ENCODE measurements at places on chromosomes 13 and 19.

DNA sequence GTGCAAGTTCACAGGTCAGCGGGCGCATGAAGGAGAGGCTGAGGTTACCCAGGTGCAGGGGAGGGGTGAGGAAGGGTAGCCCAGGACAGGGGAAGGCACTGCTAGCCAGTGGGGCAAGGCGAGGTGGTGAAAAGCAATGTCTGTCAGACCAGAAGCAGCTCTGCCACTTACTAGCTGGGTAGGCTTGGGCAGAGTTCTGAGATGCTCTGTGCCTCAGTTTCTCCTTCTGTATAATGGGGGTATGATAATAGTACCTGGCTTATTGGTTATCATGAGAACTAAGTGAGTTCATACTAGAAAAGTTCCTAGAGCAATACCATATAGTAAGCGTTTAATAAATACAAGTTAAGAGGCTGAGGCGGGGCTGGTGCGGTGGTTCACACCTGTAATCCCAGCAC, 14.3 kb upstream of the SCN1B start:
- no peak for DNase-seq

DNA sequence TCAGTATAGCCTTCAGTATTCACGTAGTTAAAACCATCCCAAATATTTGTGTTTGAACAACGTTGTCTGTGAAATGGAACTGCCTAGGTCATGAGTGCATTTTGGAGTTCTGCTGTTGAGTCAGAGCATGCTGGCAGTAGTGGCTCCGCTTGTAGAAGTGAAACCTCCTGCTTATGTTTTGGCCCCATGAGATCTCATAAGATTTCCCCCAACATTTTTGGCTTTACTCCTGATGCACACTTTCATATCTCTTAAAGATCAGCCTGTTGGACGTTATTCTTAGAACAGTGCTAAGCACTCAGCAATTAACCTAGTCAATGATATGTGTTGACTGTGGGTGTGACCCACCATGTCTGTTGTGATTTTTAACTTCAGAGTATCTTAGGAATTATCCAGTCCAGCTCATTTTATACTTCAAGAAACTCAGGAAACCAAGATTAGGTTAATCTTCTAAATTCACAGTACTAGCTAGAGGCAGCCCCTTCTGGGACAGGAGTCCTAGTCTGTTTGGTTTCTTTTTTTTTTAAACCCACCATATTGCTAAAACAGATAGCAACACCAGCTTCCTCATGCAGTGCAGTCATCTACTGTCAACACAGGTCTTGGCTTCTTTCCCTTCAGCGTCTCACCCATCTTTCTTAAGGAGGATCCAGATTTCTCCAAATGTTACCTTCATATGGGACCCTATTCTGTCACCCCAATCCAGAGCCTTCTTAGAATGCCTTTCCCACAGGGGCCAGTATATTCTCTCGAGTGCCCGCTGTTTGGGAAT, 26.2 kb downstream of the RAP2A start:
- DNase-seq = no peak

- DNase-seq = no peak
Observed at GRCh38 chr13:26015271-26016125, 36.3 kb downstream of the SHISA2 start.

GRCh38 chr13:94712812-94713560, 641 bp upstream of the SOX21 start:
- DNase-seq = no peak

GRCh38 chr13:75418997-75419396, 63.0 kb downstream of the TBC1D4 start:
- DNase-seq = no peak

DNA sequence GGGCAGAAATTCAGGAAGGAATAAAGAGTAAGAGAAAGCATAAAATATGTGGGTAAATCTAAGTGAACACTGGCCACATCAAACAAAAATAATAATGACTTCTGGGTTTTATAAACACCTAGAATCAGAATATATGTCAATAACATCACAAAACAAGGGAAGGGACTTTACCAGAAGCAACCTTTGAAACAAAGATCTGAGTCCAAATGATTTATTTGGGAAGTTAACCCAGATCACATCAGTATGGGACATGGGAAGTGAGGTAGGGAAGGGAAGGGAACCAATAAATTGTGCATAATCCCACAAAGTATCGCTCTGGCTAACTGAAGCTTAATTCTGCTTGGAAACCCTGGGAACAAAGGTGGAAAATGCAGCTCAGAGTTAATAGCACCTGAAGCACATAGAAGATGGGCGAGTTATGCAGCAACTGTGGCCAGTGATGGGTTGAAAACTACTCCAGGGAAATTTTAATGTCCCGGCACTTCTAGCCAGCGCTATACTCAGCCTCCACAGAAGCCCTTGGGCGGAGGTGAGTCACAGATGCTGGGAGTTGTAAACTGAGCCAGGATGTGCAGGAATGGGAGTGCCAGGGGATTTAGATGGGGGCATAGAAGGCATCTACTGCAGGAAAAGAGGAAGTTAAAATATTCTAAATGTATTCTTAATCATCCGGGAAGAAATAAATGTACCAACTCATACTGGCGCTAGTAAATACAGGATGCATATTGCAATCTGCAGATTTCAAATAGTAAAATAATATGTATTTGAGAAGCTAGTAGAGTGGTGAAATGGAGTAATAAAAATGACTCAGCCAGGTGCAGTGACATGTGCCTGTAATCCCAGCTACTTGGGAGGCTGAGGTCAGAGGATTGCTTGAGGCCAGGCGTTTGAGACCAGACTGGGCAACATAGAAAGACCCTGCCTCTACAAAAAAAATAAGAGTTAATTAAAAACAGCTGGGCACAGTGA, 34.2 kb upstream of the CEBPG start:
- no peak for DNase-seq

GRCh38 chr13:32976912-32977311, 39.3 kb upstream of the KL start:
- no peak for DNase-seq

DNA sequence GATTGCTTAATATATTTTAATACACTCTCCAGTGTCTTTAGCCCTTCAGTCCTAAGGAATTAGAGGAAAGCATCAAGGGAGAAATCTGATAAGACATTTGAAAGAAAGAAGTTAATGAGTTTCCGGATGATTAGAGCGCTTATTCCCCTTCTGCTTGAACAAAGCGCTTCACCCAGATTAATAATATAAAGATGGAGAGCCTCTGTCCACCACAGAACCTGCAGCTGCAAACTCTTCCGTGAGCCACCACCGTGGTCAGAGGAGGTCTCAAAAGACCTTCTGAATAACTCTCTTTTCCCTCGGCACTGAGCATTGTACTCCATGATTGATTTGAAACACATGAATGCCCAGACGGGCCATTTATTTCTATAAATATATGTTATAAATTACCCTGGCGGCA, 14.2 kb upstream of the TUBGCP3 start:
- DNase-seq = no peak

- no peak for DNase-seq
Observed at GRCh38 chr19:17125062-17125727, 49.6 kb downstream of the MYO9B start.

- no peak for DNase-seq
Observed at GRCh38 chr13:30466358-30466714, 600 bp upstream of the HMGB1 start.

GRCh38 chr19:46124638-46125115, at the start of gene IGFL3:
Gene IGFL3, minus strand, starts transcription at chr19:46124688. Its CDS starts 39 bp downstream, at chr19:46124649.
- DNase-seq = no peak

DNA sequence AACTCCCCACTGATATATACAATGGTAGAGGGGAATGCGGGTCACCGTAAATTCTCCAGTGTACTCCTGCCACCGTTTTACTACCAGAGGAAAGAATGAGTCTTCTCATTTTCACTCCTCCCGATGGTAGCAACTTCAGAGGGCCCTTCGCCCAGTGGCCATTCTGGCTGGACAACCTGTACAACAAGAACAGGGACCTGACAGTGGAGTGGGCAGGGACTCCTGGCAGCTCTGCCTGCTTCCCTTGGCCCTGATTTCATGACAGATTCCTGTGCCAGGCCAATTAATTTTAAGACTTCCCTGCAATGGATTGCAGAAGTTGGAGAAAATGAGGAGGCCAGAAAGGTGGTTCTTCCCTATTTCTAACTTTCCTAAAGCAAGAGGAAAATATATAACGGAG, 148.9 kb downstream of the GPC6 start:
- DNase-seq = no peak

GRCh38 chr19:32471095-32471494, 65.5 kb downstream of the DPY19L3 start:
- no peak for DNase-seq

GRCh38 chr13:85509512-85509911, 289.7 kb downstream of the SLITRK6 start:
- no peak for DNase-seq

GRCh38 chr19:18051887-18052286, 34.8 kb downstream of the IL12RB1 start:
- no peak for DNase-seq

- DNase-seq = no peak
Observed at GRCh38 chr19:36997843-36998235, 80.4 kb upstream of the ZNF420 start.

DNA sequence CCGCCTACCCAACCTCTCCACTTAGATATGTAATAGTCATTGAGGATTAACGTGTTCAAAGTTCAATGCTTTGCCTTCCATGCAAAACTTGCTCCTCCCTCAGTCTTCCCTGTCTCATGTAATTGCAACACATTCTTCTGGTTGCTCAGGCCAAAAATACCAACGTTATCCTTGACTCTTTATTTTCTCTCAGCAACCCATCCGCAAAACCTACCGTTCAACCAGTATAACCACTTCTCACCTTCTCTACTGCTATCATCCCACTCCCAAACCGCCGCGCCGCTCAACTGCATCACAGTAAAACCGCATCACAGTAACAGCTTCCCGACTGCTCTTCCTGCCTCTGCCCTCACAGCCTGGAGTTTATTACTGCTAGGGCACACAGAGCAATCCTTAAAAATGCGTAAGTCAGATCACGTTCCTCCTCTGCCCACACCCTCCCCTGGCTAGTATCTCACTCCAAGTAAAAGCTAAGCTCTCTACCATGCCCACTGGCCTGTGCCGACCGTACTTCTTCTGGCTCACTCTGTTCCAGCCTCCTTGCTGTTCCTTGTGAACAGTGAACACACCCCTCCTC, 8.2 kb downstream of the MTIF3 start:
- DNase-seq = no peak

DNA sequence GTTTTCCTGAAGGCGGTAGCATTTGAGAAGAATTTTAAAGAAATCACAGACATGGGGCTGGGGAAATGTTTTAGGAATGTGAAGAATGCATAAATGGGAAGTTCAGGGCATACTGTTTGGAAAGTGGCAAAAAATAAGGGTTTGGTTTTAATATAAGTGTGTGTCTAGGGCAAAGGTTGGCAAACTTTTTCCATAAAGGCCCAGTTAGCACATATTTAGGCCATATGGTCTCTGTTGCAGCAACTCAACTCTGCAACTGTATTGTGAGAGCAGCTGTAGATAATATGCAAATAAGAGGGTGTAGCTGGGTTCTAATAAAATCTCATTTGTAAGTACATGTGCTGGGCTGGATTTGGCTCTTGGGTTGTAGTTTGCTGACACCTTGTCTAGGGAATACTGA, 521.9 kb downstream of the DIAPH3 start:
- DNase-seq = no peak

DNA sequence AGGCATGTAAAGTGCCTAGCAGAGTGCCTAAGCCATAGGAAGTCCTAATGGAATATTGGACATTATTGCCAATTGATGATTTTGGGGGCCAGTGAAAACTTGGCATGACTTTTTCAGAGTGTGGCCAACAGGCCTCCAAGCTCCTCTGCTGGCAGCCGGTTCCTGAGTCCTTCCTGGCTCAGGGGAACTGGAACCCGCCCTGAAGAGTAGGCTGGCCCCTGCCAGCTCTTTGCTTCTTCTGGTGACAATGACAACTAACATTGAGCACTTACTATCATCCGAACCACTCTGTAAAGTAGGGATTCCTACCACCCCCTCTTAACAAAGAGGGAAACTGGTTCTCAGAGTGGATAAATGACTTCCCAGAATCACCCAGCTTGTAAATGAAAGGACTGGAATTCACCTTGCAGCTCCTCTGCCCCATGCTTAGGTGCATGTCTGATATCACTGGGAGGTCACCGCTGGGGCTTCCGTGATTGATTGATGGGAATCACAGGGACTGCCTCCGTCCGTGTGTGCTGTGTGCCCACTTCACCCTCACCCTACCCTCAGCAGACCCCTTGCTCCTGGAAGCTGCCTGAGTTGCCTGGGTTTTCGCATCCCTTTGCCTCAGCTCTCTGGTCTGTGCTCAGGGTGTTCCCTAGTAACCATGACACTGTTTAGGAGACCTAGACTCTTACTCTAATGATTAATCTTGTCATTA, 50.6 kb downstream of the TNFRSF19 start:
- no peak for DNase-seq

GRCh38 chr13:76693086-76693485, 193.1 kb downstream of the KCTD12 start:
- DNase-seq = no peak

- DNase-seq = no peak
Observed at GRCh38 chr13:50509167-50509566, 334.3 kb downstream of the DLEU7 start.

GRCh38 chr19:15293781-15294491, 38.4 kb downstream of the BRD4 start:
- no peak for DNase-seq

DNA sequence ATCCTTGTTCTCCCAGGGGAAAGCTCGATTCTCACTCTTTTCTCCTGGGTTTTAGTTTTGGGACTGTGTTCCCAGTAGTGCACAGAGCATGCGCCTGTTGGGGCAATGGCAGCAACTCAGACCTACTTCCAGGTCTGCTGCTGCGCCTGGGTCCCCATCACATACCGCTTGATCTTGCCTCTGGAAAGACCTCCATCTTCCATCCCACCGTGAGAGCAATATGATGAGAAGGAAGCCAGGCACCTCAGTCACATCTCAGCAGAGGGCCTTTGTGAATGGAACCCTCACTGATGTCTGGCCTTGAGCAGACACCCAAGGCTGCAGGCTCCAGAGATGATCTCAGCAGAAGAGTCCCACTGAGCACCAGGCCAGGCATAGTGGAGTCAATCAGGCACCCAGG, 176.8 kb upstream of the ZNF507 start:
- no peak for DNase-seq

GRCh38 chr13:66212511-66212910, 1017.6 kb downstream of the PCDH9 start:
- DNase-seq = no peak

Data from stimulated activated CD8-positive, alpha-beta memory T cell treated with anti-CD3 and anti-CD28 coated beads, Interleukin-7, amount 100 ng/mL, for 1 hour (primary cell).